ENCODE measurements at places on chromosomes 3 and 15.

DNA sequence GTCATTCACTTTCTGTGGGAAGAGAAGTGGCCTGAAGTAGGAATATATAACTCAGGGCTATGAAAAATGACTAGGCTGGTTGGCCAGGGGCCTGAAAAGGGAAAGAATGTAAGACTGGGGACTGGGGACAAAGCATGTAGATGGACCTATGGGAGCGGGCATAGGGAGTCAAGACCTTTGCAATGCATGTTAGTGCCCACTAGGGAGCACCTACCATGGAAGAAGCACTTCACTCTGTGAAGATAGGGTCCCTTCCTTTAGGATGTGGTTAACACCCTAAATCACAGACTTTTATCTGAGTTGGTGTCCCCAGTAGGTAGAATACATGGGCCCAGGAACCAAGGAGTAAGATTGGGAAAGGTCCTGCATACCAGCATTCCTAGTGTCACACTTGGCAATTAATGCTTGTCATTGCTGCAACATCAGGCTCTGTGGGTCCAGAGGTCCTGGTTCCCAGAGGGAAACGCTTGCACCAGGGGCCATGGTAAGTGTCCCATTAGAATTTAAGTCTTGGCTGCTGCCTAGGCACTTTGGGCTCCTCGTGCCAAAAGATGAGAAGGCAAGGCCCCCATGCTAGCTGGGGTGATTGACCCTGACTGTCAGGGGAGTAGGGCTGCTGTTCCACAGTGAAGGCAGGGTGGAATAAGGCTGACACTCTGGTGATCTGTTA lies 79.6 kb downstream of the CRYGS start:
- no peak for DNase-seq

GRCh38 chr15:41774882-41775417 lies 666 bp downstream of the MAPKBP1 start:
- DNase-seq = no peak

GRCh38 chr15:49686599-49686998 lies 65.8 kb downstream of the DTWD1 start:
- no peak for DNase-seq

GRCh38 chr15:92637626-92638025 lies 17.9 kb downstream of the FAM174B start:
- no peak for DNase-seq

DNA sequence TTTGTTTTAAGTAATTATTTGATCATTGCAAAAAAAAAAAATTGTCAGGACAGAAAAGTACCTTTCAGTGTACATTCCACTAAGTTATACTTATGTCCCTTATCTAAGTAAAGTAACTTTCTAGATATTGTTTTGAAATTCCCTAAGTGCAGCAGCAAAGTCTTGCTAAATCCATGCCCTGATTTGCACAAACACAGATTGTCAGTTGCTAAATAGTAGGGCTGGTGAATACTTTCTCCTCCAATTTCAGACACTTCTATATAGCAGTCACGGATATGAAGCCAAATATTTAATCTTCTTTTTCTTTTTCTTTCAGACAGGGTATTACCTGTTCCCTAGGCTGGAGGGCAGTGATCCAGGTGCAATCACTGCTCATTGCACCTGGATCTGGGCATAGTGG lies 12.9 kb downstream of the LRRC2 start:
- no peak for DNase-seq

DNA sequence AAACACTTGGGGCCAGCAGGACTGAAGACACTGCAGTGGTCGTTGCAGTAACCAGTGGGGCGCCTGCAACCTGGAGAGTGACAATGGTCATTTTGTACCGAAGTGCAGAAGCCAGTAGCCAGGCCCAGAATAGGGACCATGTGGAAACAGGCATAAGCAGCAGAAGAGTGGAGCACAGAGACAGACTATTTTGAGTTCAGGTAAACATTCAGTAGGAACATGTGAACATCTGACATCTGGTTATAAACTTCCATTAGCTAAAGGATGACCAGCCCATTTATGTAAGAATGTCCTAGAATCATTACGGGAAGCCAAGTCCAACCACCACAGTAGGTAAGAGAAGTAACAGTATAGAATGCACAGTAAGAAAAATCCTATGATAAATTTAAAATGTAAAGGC lies 32.4 kb upstream of the TKT start:
- no peak for DNase-seq

DNA sequence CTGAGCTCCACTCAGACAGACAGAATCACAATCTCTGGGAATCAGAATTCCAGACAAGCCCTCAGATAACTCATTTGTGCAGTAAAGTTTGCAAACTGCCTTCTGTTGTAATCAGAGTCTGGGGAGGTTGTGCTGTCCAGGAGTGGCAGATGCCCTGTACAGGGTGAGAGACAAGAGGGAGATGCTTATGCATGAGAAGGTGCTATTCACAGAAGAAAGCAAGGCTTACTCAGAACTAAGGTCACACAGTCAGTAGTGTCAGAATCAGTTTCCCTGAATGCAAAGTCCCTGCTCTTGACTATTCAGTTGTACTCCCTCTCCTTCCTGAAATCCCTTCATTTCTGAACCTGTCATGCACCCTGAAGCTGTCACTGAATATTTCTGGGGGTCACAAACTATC lies 43.7 kb downstream of the SRPRB start:
- no peak for DNase-seq

- DNase-seq = no peak
Observed at GRCh38 chr15:42825599-42825998, 88.7 kb upstream of the CDAN1 start.

GRCh38 chr3:143657391-143657790 lies 190.9 kb downstream of the SLC9A9 start:
- DNase-seq = no peak

- no peak for DNase-seq
Observed at GRCh38 chr3:13042715-13043271, 30.4 kb downstream of the IQSEC1 start.

DNA sequence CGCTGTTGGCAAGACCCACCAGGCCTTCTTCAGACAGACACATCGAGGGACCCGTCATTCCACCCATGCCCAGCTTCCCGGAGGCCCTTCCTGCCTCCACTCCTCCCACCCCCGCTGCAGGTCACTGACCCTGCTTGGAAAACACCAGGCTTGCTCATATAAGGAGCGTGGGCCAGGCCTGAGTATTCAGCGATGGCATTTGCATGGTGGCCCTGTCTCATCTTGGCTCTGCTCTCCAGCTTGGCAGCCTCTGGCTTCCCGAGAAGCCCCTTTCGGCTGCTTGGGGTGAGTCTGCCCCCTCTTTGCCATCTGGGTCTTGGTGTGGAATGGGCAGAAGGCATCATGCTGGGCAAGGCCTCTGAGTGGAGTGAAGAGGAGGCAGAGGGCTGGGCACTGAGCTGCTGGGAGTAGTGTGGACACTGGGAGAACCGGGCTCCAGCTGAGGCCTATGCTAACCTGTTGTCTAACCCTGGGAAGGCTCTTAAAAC lies at the start of gene ITIH3:
Gene ITIH3 (plus strand): TSS at position 185 of the 488 bp plus-strand sequence. CDS start 8 bp downstream, at position 193.
- no peak for DNase-seq

DNA sequence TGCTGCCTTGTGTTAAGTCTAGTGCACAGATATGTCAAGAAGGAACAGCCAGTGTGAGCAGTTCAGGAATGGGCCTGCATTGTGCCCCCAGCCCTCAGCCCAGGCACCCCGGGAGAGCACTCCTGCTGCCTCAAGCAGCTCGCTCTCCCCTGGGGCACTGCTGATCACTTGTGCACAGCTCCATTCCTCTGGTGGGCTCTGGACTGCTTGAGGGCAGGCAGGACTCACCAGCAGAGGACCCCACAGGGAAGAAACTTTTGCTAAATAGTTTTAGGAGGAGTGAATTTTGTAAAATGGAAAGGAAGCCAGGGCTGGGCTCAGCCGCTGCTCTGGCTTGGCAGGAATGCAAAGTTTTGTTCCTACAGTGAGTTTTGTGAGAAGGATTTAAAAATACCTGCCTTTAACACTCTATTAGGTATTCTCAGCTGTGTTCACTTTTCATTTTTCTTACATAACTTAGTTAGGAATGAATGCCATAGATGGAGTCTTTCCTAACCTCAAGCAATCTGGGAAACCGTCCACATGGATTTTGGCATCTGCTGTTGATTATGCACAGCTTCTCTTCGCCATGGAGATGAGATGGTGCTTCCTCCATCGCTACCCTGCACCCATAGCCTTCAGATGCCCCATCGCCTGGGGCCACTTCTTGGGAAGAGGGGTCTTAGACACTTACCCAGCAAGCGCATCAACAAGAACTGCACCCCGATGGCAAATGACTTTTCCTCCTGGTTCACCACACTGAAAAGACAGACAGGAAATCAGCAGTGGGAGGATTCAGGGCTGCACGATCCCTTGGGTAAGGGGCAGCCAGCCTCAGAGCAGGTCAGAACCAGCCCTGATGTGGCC lies 42.3 kb upstream of the RAB6B start:
- DNase-seq = no peak

GRCh38 chr3:194486540-194487288 lies at the start of gene ATP13A3:
ATP13A3 (minus strand) TSS chr3:194487002; CDS start chr3:194462190, 24,812 bp downstream.
- DNase-seq = peak; percentile 75

DNA sequence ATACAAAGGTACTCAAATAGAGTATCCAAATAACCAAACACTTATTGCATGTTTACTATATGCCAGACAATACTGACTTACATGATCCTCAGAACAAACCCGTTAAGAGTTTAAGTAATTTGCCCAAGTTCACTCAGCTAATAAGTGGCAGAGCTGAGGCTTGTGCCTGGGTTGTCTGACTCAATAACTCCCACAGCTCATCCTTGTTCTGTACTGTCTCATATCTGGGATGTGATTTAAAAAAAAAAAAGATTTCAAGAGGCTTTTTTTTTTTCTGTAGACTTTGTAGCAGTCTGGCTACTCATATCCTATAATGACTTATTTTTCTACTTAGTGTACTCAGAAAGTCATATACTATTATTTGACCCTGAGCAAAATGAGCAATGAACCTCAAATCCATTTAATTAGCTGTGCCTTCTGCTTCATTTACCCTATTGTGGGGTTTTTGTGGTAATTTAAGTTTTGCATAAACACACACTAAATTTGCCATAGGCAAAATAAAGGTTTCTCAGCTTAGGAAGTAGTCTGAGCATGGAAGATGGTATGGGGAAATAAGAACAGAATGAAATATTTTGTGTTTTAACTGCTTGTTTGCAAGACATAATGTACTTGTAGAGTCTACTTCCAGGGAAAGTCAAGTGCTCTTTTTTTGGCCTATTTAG lies 3.1 kb downstream of the NSUN3 start:
- no peak for DNase-seq

- no peak for DNase-seq
Observed at GRCh38 chr3:154059833-154060232, 61.4 kb upstream of the ARHGEF26 start.

Measured in stimulated activated CD4-positive, alpha-beta T cell treated with anti-CD3 and anti-CD28 coated beads, Interleukin-1b, Interleukin-23, amount 100 ng/mL, for 1 hour (primary cell).